ENCODE measurements at places on chromosomes 2 and 18.

- no peak for DNase-seq
Observed at GRCh38 chr2:98909317-98910211, 26.5 kb downstream of the CRACDL start.

- DNase-seq: no peak
Observed at GRCh38 chr2:202035089-202035940, 1.7 kb downstream of the FZD7 start.

GRCh38 chr2:159232456-159233170 is 53.9 kb downstream of the WDSUB1 start:
- no peak for DNase-seq

GRCh38 chr2:12062053-12062395 is 315.6 kb downstream of the LPIN1 start:
- DNase-seq: no peak

DNA sequence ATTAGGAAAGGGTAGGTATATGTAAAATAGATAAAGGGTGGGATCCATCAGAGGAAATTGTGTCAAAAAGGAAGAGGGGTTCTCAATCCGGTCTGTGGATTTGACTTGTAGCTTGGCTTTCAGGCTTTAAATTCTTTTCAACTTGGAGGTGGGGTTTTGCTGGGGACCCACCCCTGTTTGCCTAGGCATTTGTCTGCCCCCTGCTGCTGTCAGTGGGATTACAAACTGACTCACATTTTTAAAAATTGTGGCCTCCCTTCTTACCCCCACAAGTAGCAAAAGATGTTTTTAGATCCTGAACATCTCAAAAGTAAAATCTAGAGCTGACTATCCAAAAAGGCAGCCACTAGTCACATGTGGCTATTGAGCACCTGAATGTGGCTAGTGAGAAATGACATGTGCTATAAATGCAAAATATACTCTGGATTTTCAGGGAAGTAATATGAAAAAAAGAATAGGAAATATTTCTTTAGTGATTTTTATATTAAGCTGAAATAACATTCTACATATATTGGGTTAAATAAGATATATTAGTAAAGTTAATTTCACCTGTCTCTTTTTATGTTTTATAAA is 178.9 kb downstream of the GFPT1 start:
- no peak for DNase-seq

- no peak for DNase-seq
Observed at GRCh38 chr18:60197671-60198462, 174.7 kb downstream of the MC4R start.

DNA sequence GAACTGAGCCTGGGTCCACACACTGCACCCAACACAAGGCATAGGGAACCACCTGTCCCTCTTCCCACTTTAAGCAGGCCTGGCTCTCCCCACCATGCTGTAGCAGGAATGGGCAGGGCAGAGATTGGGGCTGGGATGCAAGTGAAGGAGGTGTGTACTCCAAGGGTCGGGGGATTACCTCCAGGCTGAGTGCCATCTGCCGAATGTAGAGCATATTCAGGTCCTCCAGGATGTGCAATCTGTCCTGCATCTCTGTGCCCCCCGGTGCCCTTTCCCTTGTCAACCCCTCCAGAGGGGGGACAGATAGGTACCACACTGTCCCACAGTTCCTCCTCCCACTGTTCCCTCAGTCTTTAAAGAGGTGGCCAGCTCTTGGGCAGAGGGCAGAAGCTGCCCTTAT is 2.4 kb downstream of the RTKN start:
- no peak for DNase-seq

DNA sequence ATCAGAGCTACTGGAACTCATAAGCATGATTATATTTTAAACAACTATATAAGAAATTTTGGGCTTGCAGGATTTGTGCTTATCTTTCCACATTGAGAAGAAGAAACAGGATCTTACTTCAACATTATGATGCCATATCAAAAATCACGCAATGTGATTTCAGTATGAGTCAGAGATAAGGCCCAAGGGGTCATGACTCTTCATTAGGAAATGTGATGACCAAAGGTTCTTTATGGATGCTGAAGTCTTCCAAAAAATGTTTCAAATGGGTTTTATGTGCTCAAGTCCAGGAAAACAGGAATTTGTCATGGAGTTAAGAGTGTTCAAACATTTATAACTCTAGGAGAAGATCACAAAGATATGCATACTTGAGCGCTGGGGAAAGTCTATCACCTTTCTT is 7.8 kb upstream of the SERPINB2 start:
- no peak for DNase-seq

GRCh38 chr2:3154700-3155099 is 222.9 kb downstream of the EIPR1 start:
- no peak for DNase-seq

- DNase-seq: no peak
Observed at GRCh38 chr18:63320975-63321265, 1.4 kb upstream of the BCL2 start.

DNA sequence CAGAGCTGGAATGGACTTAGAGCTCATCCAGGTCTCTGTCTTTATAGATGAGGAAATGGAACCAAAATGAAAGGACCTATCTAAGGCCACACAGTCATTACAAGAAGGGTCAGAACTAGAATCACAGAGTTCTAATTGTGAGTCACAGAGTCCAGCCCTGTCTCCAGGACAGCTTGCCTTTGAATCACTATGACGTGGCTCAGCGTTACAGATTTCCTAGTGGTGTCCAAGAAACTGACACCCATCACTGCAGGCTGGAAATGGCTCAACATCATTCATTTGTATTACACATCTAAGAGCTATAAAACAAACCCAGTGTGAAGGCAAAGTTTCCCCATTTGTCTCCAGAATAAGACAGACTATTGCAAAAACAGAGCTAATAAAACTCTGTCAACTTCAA is 164.3 kb upstream of the SIX2 start:
- no peak for DNase-seq

DNA sequence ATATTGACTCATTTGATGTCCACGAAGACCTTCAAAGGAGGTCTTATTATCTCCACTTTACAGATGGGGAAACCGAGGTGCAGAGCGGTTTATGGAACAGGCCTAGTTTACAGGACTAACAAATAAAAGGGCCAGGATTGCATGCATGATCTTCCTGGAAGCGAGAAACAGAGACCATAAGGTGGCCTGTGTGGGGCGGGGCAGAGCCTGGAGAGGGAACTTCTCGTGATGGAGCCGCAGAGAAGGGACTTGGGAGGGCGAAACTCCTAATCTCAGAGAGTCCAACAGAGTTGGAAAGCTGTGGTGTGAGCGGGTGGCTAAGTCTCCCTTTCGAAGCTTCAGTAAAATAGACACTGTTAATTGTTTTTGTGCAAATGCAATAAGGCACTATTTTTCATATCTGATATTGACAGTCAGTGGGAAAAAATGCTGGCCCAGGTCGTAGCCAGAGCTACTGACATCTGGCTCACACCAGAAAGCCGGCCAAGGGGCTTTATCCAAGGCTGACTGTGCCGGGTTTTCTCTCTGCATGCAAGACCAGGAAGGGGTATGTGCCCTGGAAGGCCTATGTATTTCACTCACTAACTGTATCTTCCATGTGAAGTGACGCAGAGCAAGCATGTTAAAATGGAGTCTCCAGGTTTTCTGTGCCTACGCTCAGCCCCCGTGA is 4.5 kb downstream of the INPP5D start:
- DNase-seq: no peak

All from stimulated activated CD4-positive, alpha-beta T cell treated with anti-CD3 and anti-CD28 coated beads, TNF-alpha, amount 100 ng/mL, for 1 hour (primary cell).